ENCODE measurements at places on chromosomes 5 and 9.

DNA sequence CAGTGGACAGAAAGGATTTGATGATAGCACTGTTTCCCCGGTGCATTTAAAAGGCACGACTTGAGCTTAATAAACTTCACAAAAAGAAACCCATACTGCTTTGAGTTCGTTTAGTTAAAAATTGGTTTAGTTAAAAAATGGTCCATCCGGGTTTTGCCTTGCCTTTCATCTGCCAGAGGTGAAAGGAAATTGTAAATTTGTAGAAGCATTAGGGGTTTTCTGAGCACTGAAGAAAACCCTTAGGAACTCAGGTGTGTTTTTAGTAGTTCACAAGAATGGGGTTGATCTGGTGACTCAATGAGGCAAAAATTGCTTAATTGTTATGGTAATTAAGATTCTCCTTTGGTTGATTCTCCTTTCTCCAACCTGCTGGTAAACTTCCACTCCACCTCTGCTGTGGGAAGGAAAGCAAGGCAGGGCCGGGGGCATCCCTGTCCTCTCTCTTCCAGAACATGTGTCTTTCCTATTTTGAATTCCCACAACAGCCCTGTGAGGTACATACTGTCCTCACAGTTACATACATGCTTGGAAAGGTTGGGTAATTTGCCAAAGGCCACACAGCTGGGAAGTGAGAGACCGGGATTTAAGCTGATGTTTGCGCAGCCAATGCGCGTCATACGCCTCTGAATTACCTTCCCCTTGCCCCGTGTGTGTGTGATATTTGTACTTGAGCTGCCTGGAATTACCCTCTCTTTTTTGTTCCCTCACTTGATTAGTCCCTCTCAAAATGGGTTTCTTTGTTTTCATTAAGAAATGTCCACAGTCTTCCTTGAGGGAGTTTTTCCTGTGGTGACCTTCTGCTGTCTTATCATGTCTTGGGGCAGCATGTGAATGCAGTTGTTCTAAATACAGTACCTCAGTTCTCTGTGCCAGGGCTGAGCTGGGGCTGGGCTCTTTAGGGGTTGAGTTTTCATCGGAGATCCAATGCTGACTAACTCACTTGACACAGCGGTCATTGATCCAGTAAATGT lies 94.4 kb downstream of the ARHGAP26 start:
- no peak for DNase-seq

- no peak for DNase-seq
Measured at GRCh38 chr9:78860801-78861475, 564.0 kb downstream of the PSAT1 start.

DNA sequence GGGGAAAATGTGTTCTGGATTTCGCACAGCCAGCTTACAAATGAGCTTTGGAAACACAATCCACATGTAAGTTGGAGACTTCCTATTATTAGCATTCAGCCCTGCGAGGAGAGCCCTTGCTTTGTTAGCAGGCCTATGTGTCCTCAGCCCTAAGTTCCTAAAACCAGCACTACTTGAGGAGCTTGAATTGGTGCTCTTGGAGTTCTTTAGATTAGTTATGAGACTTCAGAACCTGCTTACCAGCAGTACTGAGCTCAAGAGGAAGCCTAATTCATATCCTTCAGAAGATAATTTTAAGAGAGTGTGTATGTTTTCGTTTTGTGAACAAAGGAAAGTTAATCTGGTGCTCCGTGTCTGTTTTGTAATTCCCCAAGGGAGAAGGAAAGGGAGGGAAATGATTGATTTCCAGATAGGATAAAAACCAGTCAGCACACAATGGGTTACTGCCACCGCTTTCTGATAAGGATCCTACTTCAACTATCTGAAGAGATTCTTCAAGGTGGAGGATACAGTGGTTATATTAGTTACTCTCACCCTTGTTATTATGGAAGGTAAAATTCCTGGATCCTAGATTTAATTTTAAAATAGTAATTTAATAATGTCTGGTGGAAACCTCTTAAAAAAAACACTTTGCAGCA lies 35.2 kb downstream of the PIK3R1 start:
- DNase-seq, result no peak

- no peak for DNase-seq
Measured at GRCh38 chr5:55304584-55304983, 2.9 kb downstream of the DHX29 start.

- DNase-seq, result no peak
Measured at GRCh38 chr5:173232499-173233346, 2.3 kb downstream of the NKX2-5 start.

- no peak for DNase-seq
Measured at GRCh38 chr9:126391713-126392661, 65.4 kb downstream of the MVB12B start.

DNA sequence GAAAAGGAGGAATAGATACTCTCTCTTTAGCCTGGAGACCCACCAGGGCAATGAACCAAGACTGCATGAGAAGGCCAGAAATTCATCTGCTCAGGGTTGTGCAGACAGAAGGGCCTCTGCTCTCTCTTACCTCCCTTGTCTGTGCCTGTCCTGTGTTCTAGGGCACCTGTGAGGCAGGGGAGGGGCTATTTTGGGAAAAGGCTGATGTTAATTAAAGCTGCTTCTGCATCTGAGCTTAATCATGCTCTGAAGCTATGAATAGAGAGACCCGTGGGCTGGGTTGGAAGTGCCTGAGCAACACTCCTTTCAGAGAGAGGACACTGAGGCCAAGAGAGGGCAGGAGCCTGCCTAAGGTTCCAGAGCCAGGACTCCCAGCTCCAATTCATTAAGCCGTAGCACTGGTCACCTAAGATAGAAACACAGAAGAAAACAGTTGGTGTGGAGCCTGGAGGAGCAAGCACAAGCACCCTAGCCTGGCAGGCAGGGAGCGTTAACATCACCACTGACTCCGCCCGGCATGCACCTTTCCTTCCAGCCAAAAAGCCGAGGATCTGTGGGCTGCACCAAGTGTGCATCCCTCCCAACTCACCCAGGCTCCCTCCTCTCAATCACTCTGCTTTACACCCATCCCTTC lies 31.4 kb upstream of the STING1 start:
- no peak for DNase-seq

DNA sequence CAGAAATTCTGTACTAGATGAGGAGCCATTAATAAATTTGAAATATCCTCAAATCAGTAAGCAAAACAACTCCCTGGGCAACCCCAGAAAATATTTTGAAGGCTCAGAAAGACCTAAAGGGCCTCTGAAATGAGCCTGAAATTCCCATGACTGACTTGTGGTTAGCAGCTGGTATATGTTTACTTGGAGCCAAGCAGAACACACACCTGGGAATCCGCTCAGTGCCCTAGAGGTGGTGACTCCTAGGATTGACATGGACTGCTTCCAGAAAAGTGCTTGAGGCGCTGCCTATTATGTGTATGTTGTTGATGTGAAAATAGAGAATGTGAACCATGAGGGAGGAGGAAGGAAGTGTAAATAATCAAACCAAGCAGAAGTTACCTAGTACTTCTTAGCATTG lies 14.7 kb downstream of the RFK start:
- DNase-seq, result no peak

DNA sequence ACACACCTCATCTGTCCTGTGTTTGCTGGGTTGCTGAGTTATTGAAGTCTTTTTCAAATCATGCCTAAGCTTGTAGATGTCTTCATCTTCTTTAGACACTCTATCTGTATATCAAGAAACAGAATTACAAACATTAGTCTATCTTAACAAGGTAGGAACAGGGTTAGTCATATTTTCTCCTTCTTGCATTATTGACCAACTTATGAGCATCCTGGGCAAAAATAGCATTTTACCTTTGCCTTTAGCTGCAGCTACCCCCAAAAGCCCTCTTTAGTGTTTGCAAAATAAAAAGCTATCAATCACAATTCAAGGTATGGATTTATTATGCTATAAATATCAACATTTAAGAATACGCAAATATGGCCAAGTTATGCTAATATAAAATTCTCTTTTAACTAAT lies 3.4 kb downstream of the PLK2 start:
- DNase-seq, result no peak

DNA sequence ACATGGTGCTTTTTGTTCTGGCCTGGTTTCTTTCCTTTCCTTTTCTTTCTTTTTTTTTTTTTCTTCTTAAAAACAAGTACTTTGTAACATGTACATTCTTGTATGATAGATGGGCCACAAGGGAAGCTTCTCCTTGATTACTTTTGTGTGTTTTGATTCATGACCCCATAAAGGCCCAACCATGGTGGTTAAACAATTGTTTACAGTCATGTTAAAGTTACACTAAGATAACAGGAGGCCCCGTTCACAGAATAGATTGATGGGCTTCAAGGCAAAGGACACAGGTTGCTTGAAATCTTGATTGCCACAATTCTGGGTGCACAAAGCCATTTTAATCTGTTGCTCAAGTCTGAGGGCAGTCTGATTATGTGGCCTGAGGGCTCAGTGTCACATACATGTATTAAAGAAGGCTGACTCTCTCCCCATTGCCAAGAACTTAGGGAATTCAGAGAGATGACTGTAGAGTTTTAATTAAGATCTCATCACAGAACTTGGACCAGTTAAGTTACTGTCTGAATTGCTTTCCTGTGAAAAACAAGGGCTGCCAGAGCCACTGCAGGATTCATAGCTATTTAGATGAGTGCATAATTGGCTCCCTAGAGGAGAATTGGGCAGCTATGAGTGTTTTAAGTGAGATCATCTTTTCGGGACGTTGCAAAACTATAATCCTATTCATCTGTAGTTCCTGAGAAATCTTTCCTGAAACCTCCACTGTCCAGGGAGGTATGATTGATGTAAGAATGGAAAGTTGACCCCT lies 163.4 kb downstream of the TLE4 start:
- DNase-seq, result no peak

GRCh38 chr9:14478175-14479162 lies 164.5 kb upstream of the NFIB start:
- DNase-seq, result no peak

- no peak for DNase-seq
Measured at GRCh38 chr9:116276196-116276493, 122.6 kb downstream of the PAPPA start.

DNA sequence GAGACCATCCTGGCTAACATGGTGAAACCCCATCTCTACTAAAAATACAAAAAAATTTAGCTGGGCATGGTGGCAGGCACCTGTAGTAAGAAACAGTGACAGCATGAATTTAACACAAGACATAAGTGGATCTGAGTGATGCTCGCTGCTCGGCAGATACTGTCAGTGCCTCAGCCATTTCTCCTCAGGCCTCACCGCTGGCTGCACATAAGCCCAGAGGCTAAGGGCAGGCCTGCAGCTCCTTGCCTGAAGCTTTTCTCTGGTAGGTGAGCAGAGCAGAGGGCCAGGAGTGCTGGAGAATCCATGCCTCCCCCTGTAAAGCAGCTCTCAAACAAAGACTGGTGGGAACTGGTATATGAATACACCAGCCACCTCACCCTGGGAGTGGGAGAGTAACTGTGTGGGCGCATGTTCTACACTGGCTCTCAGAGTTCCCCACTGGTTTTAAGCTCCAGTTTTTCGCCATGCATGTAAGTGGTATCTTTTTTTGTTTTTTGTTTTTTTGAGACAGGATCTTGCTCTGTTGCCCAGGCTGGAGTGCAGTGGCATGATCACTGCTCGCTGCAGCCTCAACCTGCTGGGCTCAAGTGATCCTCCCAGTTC lies 10.3 kb upstream of the CD72 start:
- no peak for DNase-seq

DNA sequence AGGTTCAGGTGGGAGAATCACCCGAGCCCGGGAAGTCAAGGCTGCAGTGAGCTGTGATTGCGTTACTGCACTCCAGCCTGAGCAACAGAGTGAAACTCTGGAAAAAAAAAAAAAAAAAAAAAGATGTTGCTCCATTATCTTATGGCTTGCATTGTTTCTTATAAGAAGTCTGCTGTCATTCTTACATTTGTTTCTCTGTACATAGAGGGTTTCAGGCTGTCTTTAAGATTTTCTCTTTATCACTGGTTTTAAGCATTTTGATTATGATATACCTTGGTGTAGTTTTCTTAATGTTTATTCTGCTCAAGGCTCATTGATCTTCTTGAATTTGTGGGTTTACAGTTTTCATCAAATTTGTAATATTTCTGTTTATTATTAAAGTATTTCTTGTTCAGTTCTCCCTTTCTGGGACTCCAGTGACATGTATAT lies 35.2 kb downstream of the MVB12B start:
- no peak for DNase-seq

- DNase-seq, result no peak
Measured at GRCh38 chr5:18091758-18092157, 457.5 kb downstream of the TAF11L14 start.

GRCh38 chr9:75152416-75152815 lies 64.1 kb downstream of the OSTF1 start:
- peak; percentile 51 for DNase-seq

DNA sequence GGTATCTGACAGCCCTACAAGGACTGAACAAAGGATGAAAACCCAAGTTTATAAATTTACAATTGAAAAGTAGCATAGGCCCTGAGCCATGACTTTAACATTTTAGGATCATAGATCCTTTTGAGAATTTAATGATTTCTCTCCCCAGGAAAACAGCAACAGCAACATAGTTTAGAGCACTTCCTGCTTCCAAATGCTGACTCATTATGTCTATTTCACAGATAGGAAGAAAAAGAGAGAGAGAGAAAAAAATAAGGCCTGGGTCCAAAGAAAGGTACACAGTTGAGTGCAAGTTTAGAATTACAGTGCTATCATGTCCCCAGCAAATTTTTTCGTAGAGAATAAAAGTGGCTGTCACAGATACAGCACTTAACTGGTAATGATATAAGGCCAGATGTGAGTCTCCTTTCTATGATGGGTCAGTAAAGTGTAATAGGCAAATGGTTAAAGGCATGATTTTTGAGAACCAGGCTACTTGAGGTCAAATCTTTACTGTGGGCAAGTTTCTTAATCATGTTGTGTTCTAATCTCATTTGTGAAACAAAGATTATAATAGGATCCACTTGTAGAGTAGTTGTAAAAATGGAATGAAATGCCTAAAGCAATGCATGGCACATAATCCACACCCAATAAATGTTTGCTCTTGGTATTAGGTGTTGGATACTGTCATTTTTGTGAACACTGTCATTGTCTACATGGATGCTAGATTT lies 12.3 kb upstream of the PPP2R2B start:
- DNase-seq, result no peak

DNA sequence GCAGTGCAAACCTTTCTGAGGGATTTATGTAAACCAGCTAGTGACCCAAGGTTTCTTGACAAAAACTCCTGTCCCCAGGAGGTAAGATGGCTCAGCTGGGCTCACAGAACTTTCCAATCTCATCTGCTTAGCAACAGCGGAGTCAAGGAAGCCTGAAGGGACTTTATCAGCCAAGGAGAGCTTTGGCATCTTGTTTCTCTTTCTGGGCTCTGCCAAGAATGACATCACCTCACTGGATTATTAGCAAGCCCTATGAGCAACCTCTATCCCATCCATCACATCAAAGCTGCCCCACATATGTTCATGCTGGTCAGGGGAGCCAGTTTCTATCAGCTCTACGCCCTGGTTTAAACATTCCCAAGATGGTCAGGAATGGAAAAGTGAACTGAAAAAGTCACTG lies 461.3 kb downstream of the ENC1 start:
- DNase-seq, result no peak

Data from central memory CD4-positive, alpha-beta T cell (primary cell).